M059J (cell line): ENCODE measurements at places on chromosomes 5 and 9. TPM values are rescaled to one million over a fixed set of nuclear protein-coding genes. Genes with fewer than 3 reads are reported as not detected.

The NUTM2F gene
- total RNA-seq: not detected in 2 replicates

The HABP4 gene
- total RNA-seq: 9.2 and 13.6 TPM in 2 replicates

The CYSTM1 gene
- 43.6 and 45.0 TPM in 2 replicates for total RNA-seq

The TMOD1 gene
- total RNA-seq: 0.84 and 2.4 TPM in 2 replicates

The LECT2 gene
- total RNA-seq: not detected in 2 replicates

The PDGFRB gene
- 23.5 and 44.4 TPM in 2 replicates for total RNA-seq

The ANP32B gene
- 12.6 and 23.6 TPM in 2 replicates for total RNA-seq

The CORO2A gene
- total RNA-seq: 3.6 and 4.3 TPM in 2 replicates

The FAM169A gene
- 5.3 and 10.7 TPM in 2 replicates for total RNA-seq

The FOXD4L3 gene
- not detected in 2 replicates for total RNA-seq

The SLC36A2 gene
- total RNA-seq: not detected in 2 replicates

The CCNI2 gene
- not detected in 2 replicates for total RNA-seq

The CDKN2A gene
- 594 and 597 TPM in 2 replicates for total RNA-seq

The SH3PXD2B gene
- 8.5 and 15.7 TPM in 2 replicates for total RNA-seq

The NEURL1B gene
- total RNA-seq: 2.3 and 5.8 TPM in 2 replicates

The ADAMTS12 gene
- 13.5 and 16.7 TPM in 2 replicates for total RNA-seq

The ARL10 gene
- 1.5 and 1.8 TPM in 2 replicates for total RNA-seq

The PRSS3 gene
- 0.74 and 3.1 TPM in 2 replicates for total RNA-seq

The MYMK gene
- total RNA-seq: not detected in 2 replicates

The N4BP3 gene
- total RNA-seq: 0.05 TPM in 1 of 2 replicates, not detected in the other

The FBP2 gene
- total RNA-seq: not detected in 2 replicates

The PDCD1LG2 gene
- total RNA-seq: 20.7 and 28.1 TPM in 2 replicates

The EGR1 gene
- total RNA-seq: 3.9 and 4.1 TPM in 2 replicates

The SPINK4 gene
- not detected in 2 replicates for total RNA-seq

The PLPP7 gene
- total RNA-seq: 2.6 and 3.4 TPM in 2 replicates

The TEK gene
- total RNA-seq: 0.96 and 2.0 TPM in 2 replicates

The PNPLA7 gene
- total RNA-seq: 0.27 TPM in 1 of 2 replicates, not detected in the other

The IFNB1 gene
- total RNA-seq: 0.52 TPM in 1 of 2 replicates, not detected in the other

The TRIM14 gene
- 59.0 and 78.0 TPM in 2 replicates for total RNA-seq

The IQGAP2 gene
- total RNA-seq: 0.12 and 0.52 TPM in 2 replicates

The TRAPPC13 gene
- total RNA-seq: 27.8 and 39.3 TPM in 2 replicates

The CDH6 gene
- total RNA-seq: 5.8 and 8.9 TPM in 2 replicates

The PSAT1 gene
- 73.0 and 82.0 TPM in 2 replicates for total RNA-seq

The CCNJL gene
- 7.3 and 10.9 TPM in 2 replicates for total RNA-seq

The NMUR2 gene
- not detected in 2 replicates for total RNA-seq
